ENCODE measurements at places on chromosomes 16 and 17.

- DNase-seq: no peak
Observed at GRCh38 chr16:85402910-85403692, 210.0 kb upstream of the GSE1 start.

GRCh38 chr17:4584101-4584916, at the start of gene SMTNL2:
SMTNL2 (plus strand) TSS chr17:4584529; CDS start chr17:4584606, 77 bp downstream.
- no peak for DNase-seq

- no peak for DNase-seq
Observed at GRCh38 chr16:77951788-77952187, 70.6 kb upstream of the CLEC3A start.

- no peak for DNase-seq
Observed at GRCh38 chr16:79519448-79519847, 81.1 kb downstream of the MAF start.

GRCh38 chr17:38704606-38705522, at the start of gene MLLT6:
MLLT6 (plus strand) TSS chr17:38705273; CDS start chr17:38705633, 360 bp downstream.
- DNase-seq: peak; percentile 82

- DNase-seq: peak; percentile 35
Observed at GRCh38 chr17:8964801-8965393, 610 bp downstream of the PIK3R5 start.

GRCh38 chr17:33583518-33584417, 290.7 kb upstream of the ASIC2 start:
- no peak for DNase-seq

- no peak for DNase-seq
Observed at GRCh38 chr16:4109250-4109736, 6.9 kb downstream of the ADCY9 start.

DNA sequence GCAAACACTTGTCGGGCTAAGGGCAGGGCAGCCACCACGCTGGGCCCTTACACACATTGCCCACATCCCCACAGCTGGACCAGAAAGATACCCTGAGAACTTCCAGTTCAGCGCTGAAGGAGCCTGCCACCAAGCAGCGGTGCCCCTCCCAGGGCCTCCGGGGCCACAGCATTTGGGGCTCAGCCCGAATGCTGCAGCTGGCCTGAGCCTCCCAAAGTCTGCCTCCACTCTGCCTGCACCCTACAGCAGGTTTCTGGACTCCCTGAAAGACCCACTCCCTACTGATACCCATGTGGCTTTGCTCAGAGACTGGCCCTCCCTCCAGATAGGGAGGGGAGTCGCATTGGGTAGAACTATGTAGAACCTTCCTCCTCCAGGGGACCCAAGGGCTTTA, 1.5 kb downstream of the MCRIP1 start:
- DNase-seq: no peak

GRCh38 chr16:75682308-75682707, 5.5 kb upstream of the CPHXL2 start:
- no peak for DNase-seq

- no peak for DNase-seq
Observed at GRCh38 chr16:5175266-5175665, 77.7 kb upstream of the EEF2KMT start.

DNA sequence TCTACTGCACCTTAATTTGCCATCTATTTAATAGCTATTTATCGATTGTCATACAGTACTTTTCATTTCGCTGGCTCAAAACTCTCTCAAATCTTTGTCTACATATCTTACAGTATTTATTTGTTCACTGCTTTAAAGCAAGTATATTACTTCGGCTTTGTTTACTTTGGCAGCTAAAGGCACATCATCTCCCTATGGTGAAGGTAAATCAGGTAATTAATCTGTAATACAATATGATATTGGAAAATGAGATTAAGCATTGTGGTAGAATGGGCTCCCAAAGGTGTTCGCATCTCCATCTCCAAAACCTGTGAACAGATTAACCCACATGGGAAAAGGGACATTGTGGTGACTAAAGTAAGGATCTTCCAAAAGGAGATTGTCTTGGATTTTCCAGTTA, 6.5 kb downstream of the TMEM170A start:
- no peak for DNase-seq

- DNase-seq: peak; percentile 70
Observed at GRCh38 chr17:56939869-56940484, 20.9 kb downstream of the COIL start.

GRCh38 chr16:55832773-55833691, at the start of gene CES1:
CES1 (minus strand) TSS chr16:55833096; CDS start chr16:55833055, 41 bp downstream.
- DNase-seq: no peak

DNA sequence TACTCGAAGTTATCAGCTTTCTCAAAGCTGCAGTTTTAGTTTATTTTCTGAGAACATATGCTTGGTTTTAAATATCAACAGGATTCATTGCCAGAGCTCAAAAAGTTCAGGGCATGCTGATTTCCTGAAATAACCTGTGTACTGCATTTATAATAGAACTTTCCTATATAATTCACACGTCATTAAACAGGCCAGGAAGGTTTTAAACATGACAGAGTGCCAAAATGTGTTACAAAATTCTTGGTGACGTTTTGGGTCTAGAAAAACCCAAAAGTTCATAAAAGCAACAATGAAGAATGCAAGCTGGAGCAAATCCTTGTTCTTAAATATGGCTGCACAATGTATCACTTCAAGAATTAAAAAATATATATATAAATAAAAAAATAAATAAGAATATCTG, 1139.1 kb downstream of the CDH11 start:
- DNase-seq: no peak

DNA sequence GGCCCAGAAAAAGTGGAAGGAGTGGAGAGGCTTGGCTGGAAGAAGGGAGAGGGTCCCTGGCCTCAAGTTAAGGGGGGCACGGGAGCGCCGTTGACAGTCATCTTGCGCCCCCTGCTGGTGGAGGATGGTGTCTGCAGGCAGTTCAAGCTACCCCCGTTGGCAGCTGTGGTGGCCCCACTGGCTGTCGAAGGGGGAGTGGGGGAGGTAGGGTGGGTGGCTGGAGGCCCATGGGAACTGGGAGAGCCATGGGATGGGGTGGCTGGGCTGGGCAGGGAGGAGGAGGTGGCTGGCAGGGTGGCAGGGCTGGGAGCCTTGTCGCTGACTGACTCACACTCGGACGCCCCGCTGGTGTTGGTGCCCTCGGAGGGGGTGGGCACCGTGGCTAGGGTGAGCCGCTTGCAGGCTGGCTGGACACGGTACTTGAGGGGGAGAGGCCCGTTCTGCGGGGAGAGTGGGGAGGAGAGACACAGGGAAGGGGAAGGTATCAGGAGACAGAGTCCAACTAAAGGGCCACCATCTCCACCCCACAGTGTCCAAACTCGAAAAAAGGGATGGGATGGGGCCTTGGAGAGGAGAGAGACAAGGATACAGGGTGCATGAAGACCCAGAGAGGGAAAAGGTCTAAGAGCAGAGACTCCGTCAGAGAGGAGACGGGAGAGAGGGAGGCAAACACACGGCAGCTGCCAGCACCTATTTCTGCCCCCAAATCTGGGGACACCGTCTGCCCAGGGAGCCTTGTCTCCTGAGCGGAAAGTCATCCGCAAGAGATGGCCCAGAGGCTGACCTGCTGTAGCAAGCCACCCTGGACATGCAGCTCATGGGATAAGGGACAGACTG, 5.2 kb downstream of the CISD3 start:
- DNase-seq: peak; percentile 68

GRCh38 chr16:66952430-66953110, 8.5 kb upstream of the CES3 start:
- DNase-seq: no peak

DNA sequence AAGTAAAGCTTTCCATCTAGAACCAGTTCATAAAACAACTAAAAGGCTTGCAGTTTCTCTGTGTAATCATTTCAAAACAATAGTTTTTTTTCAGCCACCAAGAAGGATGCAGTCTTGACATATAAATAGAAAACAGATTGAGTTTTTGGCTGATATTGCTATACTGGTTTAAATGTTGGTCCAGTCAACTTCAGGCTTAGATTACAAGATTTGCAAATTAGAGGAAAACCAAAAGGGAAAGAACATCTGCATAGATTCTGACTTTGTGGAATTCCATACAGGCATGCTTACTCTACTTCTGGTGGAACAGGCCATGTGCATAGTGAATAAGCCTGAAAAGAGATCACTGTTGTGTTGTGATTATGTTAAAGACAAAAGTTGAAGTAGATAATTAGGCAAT, 150.3 kb downstream of the BCAS3 start:
- no peak for DNase-seq

GRCh38 chr16:55233464-55233863, 90.5 kb upstream of the IRX6 start:
- DNase-seq: no peak

- no peak for DNase-seq
Observed at GRCh38 chr17:34527136-34527907, 52.1 kb upstream of the TMEM132E start.

GRCh38 chr16:52837251-52837650, 215.4 kb downstream of the CHD9NB start:
- no peak for DNase-seq

DNA sequence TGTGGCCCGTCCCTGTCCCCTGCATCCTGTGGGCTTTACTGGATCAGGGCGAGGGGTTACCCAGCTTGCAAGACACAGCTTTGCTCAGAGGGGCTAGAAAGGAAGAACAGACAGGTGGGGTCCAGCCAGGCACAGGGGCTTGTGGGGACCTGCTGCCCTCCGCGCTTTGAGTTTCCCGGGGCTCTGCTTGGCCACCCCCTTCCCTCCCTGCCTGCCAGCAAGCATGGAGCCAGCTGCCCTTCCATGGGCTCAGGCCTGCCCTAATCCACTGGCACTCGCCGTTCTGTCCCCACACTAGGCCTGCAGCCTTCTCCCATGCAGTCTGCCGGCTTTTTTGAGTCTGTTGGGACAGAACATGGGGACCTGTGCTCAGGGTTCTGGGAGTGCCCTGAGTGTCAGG, 3.4 kb downstream of the SNN start:
- DNase-seq: no peak

DNA sequence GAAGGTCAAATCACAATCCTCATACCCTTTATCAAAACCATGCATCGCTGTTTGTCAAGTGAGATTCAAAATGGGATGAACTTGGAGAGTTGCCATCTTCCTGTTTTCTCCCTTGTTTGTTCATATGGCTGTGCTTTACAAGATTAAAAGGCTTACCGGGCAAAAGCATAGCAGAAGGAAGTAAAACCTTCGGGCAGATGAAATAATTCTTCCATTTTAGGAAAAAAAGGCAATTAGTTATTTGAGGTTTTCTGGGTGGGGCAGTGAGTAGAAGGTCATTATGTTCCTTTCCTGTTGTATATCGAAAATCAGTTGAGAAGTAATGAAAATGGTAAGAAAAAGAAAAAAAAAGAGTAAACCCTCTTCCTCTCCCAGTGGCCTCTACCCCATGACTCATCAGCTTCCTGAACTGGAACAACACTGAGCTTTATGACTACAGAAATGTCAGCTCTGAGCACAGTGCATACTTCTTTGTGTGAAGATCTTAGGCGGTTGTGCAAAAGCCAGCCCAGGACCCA, 369.2 kb downstream of the CDH13 start:
- DNase-seq: no peak

DNA sequence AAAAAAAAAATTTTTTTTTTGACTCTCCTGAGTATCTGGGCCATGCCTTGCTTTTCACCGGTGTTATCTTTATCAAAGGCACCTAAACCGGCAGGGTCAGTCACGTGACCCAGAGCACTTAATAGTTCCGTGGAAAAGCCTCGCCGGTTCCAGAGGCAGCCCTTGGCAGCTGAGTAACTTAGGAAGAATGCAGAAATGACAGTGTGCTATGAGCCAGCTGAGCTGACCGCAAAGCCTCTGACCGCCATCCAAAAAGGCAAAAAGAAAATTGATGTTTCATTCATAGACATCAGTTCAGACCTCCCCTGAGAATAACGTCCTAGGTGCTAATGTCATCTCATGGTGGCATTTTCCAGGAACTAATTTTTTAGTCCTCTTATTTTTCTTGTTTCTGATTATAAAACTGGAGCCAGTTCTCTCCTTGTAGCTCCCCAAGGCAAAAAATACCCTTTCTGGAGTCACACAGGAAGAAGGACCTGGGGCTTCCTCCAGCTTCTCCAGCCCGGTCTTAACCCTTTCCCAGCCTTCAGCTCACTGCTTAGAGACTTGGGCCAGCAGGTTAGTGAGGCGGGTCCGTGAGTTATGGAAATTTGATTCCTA, 122.6 kb downstream of the SOCS1 start:
- DNase-seq: no peak
